ENCODE measurements at places on chromosomes 4 and X.
A peak's percentile ranks its signal among the peaks of the same experiment; 100 is the strongest.

- DNase-seq, result no peak
Measured at GRCh38 chrX:16870862-16871815, 977 bp upstream of the RBBP7 start.

- peak; percentile 92 for DNase-seq
Measured at GRCh38 chrX:15946783-15947580, 92.4 kb upstream of the AP1S2 start.

DNA sequence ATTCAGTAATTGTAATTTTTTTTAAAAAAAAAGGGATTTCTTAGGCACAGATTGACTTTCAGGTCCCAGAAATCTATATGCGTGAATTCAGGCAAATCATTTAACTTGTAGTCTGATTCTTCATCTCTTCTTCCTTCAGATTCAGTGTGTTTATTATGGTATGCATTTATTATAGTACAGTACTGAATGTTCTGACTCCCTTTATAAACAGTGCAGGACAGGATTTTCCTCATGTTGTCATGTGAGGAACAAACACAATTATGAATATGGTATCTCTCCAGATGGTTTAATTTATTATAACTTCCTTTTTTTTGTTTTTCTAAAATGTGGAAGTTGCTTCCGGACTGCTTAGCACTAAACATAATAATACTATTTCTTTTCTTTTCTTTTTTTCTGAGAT, 54.2 kb downstream of the RPS3A start:
- DNase-seq, result no peak

- no peak for DNase-seq
Measured at GRCh38 chr4:3472411-3473141, 9.5 kb downstream of the DOK7 start.

GRCh38 chr4:39228377-39228776, 46.0 kb downstream of the WDR19 start:
- DNase-seq, result no peak
